Activated T-helper 9 cell treated with anti-CD3 and anti-CD28 coated beads, Interleukin-2, amount 50 U/mL, for 16 hours (primary cell): ENCODE measurements at places on chromosomes 6 and 20.

DNA sequence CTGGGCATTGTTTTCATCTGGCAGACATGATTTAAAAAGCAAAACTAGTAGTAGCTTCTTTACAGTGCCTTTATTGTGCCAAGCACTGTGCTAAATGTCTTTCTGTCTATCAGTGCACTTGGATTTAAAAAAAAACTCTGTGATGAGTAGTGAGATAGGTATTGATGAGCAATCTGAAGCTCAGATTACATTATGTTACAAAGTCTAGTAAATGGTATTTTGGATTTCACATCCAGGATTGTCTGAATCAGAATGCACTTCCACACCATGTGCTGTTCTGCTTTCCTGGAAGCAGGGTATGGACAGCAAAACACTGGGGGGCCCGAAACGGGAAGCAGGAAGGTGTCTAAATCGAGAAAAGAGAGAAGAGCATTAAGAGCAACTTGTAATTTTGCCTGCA lies 103.4 kb upstream of the CCN2 start:
- no peak for DNase-seq

- DNase-seq: no peak
These were observed 134.9 kb downstream of the KLHL32 start for GRCh38 chr6:97059473-97059872.

DNA sequence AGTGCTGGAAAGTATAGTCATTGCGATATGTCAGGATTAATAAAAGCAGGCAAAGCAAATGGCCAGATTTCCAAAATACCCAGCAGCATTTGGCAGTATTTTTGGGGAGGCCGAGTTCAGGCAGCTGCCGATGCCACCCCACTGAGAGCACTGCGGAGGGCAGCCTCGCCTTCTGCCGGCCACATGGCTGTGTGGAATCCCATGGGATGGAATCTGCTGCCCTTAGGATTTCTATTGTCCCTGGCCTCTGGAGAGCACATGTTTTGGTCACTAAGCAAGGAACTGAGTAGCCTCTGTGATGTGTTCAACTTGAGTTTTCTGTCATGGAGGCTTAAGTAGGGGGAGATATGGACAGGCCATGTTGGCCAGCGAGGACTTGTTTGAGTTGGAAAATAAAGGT lies 123.0 kb downstream of the FARS2 start:
- DNase-seq: no peak

DNA sequence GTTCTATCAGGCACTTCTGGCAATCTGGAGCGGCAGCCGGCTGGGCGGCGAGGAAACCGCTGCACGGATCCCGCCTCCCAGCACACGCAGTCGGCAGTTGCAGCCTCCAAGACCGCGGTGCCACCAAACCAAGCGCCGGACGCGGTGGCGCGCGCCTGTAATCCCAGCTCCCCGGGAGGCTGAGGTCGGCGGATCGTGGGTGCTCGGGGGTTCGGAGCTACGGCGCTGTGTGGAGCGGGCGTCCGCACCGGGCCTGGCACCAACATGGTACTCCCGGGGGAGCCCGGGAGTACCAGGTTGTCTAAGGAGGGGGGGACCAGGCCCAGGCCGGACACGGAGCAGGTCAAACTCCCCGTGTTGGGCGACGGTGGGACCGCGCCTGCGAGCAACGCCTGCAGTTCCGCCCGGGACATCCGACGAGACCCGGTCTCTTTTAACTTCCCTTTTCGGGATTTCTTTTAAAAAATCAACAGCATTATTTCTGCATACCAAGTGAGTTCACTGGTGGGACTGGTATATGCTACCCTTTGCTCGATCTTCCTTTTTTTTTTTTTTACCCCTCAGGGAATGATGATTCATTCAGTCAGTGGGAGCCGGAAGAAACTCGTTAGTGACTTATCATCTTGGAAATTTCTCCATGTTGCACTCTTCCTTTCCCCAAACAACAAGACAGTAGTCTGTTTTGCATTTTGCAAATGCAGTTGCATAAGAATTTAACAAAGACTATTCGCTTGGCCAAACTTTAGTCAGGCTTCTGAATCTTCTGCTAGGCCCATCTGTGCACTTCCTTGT lies 27.6 kb downstream of the ZNF311 start:
- DNase-seq: no peak

- DNase-seq: no peak
These were observed 294.7 kb downstream of the ZNF217 start for GRCh38 chr20:53298911-53299310.
